ENCODE measurements at places on chromosomes 3 and 15.

DNA sequence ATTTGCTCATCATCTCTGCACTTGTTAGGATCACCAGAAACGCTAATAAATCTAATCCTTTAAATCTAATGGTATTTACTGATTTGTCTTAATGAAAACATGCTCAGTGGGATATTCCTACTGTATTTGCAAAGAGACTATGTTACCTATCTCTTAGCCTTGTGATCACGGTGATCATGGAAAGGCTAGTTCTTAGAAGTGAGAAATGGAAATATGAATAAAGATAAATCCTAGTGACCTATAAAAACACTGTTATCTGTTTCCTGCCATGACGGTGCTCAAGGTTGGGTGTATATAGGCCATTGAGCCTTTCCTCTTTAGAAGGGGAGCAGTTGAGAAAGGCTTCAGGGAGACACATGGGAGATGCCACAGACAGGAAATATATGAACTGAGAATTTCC is 116.3 kb downstream of the THRB start:
- no peak for DNase-seq

GRCh38 chr15:47924381-47924780 is 196.4 kb upstream of the SLC24A5 start:
- DNase-seq: no peak

DNA sequence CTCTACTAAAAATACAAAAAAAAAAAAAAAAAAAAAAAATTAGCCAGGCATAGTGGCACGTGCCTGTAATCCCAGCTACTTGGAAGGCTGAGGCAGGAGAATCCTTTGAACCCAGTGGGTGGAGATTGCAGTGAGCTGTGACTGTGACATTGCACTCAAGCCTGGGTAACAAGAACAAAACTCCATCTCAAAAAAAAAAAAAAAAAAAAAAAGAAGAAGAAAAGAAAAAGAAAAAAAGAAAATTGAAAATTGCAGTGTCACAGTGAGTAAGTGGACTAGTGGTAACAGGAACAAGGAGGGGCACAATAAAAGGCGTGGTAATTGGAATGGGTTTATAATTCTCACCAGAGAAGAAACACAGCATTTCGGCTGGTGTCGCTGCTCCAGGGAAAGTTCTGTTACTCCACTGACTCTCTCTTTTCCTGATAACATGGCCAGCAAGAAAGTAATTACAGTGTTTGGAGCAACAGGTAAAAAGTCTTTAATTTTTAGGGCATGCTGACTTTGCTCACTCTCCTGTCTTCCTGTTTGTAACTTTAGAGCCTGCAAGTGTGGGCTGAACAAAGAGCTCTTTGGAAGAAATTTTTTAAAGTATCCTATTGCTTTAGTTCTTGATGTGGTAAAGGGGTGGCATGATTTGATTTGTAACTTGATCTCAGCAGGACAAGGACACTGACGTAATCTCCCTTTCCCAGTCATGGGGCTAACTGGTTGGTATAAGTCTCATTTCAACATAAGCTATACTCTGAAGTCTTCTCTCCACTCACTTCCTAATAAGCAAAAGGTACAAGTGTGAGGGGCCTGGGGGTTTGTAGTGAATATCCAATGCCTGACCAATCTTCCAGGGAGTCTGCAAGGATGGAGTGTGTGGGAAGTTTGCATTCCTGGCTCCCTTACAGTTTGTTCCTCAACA is 22.1 kb upstream of the TRA2B start:
- DNase-seq: no peak

DNA sequence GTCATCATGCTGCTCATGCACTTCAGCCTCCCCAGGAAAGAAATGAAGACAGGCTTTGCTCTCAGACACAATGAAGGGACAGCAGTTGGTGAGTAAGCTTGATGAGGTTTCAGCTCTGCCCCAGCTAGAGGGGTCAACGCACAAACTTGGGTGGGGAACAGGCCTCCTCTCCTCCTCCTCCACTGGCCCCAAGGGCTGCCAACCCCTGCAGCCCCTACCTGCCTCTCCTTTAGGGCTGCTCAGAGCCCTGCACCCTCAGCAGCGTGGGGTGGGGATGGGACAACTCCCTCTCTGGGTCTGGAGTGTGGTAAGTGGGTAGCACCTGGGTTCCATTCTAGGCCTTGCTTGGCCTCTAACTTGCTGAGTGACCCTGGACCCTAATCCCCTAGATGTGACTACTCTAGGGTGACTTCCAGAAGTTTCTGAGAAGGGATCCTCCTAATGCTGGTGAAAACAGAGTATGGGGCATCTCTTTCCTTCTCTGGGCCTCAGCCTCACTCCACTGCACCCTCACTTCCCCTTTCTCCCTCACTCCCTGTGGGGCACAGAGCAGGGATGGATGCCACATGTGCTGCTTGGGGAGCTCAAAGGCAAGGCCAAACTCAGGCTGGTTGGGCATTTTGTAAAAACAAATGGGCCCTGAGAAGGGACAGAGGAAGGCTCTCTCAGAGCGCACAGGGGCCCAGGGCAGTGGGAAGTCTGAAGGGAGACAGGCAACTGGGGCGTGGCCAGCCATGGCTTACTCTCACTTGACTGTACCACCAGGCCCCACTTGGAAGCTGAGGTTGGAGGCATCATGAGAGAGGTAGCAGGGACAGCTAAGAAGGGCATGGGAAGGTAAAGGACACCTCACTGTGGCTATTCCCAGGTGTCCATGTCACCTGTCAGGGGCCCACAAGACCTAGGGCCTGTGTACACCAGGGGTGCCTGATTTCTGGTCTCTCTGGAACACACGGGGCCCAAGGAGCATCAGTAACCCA is 64.0 kb downstream of the SYNM start:
- no peak for DNase-seq

DNA sequence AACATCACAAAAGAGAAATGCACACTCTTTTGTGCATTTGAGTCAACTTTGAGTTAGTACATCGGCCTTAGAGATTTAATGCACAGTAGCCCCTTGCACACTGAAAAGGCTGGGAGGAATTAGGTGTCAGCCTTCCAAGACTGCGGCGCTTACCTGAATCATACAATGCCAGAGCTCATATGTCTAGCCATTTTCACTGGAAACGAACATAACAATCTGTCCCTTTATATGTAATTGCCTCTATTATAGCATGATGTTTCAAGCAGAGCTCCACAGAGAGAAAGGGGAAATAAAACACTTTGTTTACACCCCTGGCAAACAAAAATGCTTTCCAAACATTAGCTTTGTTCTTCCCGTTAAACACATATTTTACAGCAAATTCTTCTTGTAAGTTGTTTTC is 315.7 kb upstream of the SLCO3A1 start:
- no peak for DNase-seq

DNA sequence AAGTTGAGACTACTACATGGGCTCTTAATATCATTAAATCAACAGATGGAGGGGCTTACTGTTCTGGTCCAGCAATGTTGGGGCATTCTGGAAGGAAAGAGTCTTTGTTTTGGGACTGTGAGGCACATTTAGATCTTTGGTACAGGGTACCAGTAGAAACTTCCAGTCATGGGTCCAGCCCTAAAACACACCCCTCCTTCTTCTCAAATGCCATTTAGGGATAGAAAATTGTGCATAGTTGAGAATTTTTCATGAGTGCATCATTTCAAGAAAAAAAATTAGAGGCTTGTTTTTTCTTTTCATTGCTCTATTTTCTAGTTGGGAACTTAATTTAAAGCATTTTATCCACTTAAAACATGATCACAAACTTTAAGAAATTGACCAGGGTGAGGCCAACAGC is 4.1 kb upstream of the RTP1 start:
- no peak for DNase-seq

- no peak for DNase-seq
These were observed 353.0 kb upstream of the RORA start for GRCh38 chr15:61582092-61582491.

GRCh38 chr15:62912808-62913207 is 129.7 kb upstream of the TPM1 start:
- no peak for DNase-seq

- no peak for DNase-seq
These were observed 62.7 kb downstream of the NPTN start for GRCh38 chr15:73570355-73571032.

DNA sequence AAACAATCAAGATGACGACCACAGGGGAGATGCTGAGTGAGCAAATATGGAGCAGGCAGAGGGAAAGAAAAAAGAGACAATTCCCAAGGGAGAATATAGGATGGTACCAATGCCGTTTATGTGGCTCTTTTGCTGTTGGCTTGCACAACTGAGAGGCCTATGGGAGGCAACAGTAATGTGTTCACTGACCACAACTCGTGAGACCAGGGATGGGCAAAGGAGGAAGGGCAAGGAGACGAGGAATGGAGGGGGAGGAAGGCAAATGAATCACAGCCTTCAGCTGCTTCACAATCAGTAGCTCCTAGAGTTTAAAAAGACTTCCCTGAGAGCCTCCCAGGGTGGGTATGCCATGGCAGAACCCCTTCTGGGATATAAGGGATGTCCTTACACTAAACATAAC is 131.5 kb downstream of the SLC9A9 start:
- no peak for DNase-seq

- DNase-seq: no peak
These were observed 23.6 kb downstream of the XYLB start for GRCh38 chr3:38370149-38370548.

DNA sequence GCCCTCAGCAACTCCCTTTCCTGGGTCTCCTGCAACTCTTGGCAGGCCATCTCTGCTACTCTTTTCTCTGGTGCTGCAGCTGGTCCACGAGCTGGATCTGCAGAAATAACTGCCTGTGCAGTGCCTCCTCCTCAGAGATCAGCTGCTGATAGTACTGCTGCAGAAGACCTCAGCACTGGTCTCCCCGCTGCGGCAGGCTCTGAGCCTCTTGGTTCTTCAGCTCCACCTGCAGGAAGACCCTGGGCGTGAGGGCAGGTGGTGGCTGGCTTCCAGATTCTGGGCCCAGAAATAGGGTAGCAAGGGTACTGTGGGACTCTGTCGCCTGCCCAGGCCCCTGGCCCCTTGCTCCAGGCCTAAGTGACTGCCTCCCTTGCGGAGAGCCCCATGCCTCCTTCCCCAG is 79.7 kb upstream of the C2CD4B start:
- DNase-seq: no peak

DNA sequence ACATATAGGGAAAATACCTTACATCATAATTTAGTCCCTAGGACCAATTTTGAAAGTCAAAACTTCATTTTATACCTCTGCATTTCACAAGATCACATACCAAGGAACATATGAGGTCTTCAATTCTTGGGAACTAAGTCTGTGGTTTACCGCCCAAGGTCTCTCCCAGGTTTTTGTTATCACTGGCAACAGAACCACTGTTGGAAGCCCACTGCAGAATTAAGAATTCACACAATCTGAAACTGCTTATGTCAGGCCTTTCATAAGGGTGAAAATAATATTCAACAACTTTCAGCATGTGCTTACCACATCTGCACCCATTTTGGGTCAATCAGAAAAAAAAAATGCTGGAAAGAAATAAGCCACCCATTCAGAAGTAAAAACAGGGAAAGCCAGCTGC is 107.2 kb upstream of the MME start:
- no peak for DNase-seq

- DNase-seq: no peak
These were observed 87.8 kb downstream of the TOP2B start for GRCh38 chr3:25576831-25577454.

GRCh38 chr3:45946875-45947274 is 3.6 kb downstream of the CXCR6 start:
- DNase-seq: no peak

DNA sequence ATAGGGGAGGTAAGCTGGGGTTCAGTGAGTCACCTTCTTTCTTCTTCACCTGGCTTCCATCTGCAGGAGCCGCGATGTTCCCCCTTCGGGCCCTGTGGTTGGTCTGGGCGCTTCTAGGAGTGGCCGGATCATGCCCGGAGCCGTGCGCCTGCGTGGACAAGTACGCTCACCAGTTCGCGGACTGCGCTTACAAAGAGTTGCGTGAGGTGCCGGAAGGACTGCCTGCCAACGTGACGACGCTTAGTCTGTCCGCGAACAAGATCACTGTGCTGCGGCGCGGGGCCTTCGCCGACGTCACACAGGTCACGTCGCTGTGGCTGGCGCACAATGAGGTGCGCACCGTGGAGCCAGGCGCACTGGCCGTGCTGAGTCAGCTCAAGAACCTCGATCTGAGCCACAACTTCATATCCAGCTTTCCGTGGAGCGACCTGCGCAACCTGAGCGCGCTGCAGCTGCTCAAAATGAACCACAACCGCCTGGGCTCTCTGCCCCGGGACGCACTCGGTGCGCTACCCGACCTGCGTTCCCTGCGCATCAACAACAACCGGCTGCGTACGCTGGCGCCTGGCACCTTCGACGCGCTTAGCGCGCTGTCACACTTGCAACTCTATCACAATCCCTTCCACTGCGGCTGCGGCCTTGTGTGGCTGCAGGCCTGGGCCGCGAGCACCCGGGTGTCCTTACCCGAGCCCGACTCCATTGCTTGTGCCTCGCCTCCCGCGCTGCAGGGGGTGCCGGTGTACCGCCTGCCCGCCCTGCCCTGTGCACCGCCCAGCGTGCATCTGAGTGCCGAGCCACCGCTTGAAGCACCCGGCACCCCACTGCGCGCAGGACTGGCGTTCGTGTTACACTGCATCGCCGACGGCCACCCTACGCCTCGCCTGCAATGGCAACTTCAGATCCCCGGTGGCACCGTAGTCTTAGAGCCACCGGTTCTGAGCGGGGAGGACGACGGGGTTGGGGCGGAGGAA is 2.6 kb downstream of the ISLR2 start:
- no peak for DNase-seq

GRCh38 chr3:127162947-127163645 is 29.8 kb upstream of the PRR23E start:
- DNase-seq: no peak

DNA sequence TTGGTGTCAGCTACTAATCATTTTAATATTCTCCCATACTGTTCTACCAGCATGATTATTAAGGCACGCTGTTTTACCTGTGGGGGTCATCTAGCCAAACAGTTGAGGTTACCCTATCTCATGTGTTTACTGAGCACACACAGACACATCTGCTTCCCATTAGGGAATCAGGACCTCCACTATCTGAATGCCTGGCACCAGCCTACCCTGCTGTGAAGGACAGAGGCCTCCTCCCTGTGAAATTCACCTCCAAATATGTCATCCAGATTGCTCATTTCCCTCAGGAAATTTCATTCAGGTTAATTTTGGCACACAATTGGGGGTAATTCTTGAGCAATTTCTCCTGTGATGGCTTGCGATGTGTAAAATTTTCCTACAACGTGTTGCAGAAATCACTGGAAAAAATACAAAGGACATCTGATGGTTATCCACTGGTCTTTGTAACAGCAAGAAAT is 155.6 kb upstream of the NR2E3 start:
- DNase-seq: no peak

GRCh38 chr15:72503147-72503546 is 29.0 kb downstream of the ARIH1 start:
- DNase-seq: no peak

DNA sequence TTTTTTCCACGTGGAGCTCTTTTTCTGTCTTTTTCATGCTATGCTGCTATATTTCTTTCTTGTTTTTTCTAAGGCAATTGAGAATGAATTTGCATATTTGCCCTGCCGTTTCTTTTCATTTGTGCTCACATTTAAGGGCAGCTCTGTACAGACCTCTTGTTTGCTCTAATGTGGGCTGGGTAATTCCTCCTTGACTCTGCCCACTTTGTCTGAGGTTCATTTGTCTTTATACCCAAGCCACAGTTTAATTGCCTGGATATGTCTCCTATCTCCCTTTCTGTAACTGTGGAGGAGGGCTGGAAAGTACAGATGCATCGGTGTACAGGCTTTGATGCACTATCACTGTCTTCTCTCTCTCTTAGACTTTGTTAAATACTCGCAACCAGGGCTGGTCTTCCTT is 195.9 kb downstream of the EPHB1 start:
- DNase-seq: no peak

GRCh38 chr3:49029563-49029884 is 326 bp upstream of the IMPDH2 start:
- no peak for DNase-seq

Measured in activated T-cell treated with anti-CD3 and anti-CD28 coated beads for 4 hours (primary cell).